Placental epithelial cell (primary cell): ENCODE measurements at places on chromosomes 7 and 10. TPM values are rescaled to one million over a fixed set of nuclear protein-coding genes. Genes with fewer than 3 reads are reported as not detected.

GDF2 gene
- total RNA-seq, result not detected in 2 replicates

ABCB1 gene
- not detected in 2 replicates for total RNA-seq

TMEM236 gene
- 0.39 and 0.43 TPM in 2 replicates for total RNA-seq

EZH2 gene
- total RNA-seq, result 7.4 and 8.2 TPM in 2 replicates

ZMIZ2 gene
- total RNA-seq, result 11.3 and 20.0 TPM in 2 replicates

MALRD1 gene
- under 0.01 and 0.33 TPM in 2 replicates for total RNA-seq

ANKRD2 gene
- total RNA-seq, result 0.79 and 5.4 TPM in 2 replicates

UCN3 gene
- not detected in 2 replicates for total RNA-seq

POM121C gene
- 8.1 and 12.6 TPM in 2 replicates for total RNA-seq

GFRA1 gene
- total RNA-seq, result under 0.01 TPM in 2 replicates

PNLIPRP3 gene
- total RNA-seq, result not detected in 2 replicates

TRA2A gene
- 23.6 and 48.6 TPM in 2 replicates for total RNA-seq

ELOVL3 gene
- total RNA-seq, result not detected in 2 replicates

TRIM8 gene
- total RNA-seq, result 69.0 and 139 TPM in 2 replicates

BTBD16 gene
- not detected in 2 replicates for total RNA-seq

AGMO gene
- total RNA-seq, result not detected in 2 replicates

UROS gene
- total RNA-seq, result 56.5 and 59.7 TPM in 2 replicates
